Choroid plexus epithelial cell (primary cell): ENCODE measurements at places on chromosomes 12 and 14.

DNA sequence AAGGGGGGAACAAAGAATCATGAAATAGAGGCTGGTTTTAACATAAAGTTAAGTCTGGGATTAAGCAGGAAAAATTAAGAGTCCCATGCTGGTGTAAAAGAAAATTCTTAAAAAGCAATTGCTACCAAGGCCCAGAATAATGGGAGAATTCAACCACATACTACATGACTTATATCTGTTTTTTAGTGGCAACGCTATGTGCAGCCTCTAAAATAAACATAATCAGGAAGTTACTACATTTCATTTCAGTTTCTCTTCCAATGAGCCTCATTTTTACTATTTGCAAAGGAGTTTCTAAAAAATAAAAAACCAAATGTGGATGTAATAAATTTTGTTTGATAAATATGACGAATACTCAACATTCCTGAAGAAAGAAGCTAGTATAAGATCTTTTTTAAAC is 58.1 kb downstream of the CPNE8 start:
- no peak for DNase-seq

DNA sequence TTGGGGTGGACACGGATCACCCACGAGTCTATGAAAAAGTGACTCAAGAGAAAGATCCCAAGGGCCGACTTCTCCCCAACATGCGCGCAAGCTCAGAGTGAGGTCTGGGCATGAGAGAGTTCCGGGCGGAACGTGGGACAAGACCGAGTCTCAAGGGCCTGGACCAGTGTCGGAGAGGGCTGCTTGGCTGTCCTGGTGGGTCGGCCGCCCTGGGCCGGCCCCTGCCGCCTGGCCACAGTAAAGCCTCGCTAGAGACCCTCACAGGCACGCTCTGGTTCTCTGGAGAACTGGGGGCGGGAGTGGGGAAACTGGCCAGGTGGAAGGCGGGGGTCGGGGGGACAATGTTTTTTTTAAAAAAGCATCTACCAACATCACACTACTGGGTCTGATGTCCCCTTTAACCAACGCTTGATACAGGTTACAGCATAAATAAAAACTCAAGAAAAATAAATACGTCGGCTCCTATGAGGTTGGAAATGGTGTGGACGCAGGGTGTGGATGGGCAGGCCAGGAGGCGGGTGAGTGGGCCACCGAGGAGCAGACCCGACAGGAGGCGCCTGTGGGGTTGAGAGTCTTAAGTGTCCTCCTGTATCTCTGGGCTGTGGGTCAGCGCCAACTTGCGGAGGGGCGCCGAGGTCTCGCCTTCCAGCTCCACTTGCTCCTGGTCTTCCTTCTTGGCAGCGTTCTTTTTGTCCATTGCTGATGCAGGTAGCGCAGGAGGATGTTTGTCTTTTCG is 74.7 kb downstream of the KLHL28 start:
- no peak for DNase-seq

- no peak for DNase-seq
These were observed 6.9 kb upstream of the ADSS1 start for GRCh38 chr14:104717137-104717536.

DNA sequence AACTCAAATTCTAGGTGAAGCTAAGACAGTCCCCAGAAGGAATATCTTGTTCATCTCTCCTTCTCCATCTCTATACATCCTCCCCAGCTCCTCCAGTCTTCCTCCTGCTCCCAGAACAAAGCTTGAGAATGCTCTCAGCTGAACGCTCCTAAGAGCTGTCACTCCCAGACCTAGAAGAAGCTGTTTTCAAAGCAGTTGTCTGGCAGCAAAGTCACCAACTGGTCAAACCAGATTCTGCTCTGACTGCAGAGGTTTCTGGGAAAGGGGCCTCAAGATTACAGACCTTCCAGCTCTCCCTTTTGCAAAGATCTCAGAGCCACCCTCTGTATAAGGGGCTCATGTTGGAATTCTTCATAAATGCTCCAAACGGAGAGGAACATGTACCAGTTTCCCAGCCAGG is 9.6 kb upstream of the HSPB8 start:
- DNase-seq, result no peak

- DNase-seq, result no peak
These were observed 26.8 kb upstream of the C14orf180 start for GRCh38 chr14:104552738-104553125.

GRCh38 chr12:49674318-49674981 is 32.8 kb downstream of the FMNL3 start:
- DNase-seq, result peak; percentile 34

DNA sequence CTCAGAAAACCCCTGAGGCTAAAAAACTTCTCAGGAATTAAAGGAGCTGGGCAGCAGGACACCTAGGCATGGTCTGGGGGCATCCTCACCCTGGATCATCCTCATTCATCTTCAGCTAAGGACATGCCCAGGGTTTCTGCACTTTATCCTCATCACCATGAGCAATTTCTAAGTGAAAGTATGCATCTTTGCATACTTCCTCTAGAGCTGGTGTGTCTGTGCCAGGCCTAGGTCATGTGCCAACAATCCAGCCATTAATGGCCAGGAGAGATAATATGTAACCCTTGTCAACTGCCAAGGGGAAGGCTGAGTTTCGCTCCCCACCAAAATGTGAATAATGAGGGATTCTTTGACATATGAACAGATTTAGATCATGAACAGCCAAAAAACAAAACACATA is 160.5 kb downstream of the KITLG start:
- DNase-seq, result peak; percentile 48

- DNase-seq, result peak; percentile 46
These were observed 69.8 kb downstream of the OSBPL8 start for GRCh38 chr12:76489737-76490136.

DNA sequence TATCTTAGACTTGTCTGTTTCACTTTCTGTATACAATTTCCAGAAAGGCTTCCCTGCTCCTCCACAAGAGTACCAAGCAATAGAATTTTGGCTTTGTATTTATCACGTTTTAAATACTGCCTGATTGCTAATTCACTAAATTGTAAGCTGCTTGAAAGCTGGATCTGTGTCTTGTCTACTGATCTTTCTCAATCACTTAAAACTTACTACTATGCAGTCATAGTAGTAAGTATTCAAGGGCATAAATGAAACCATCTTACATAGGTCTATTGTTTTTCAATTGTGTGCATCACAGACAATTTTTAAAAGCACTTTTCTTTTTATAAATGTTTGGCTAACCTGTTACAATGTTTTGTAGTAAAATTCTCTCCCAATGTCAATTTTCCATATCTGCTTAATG is 1.2 kb upstream of the GLIPR1L2 start:
- no peak for DNase-seq
